ENCODE measurements at places on chromosomes 3 and 15.
A peak's percentile ranks its signal among the peaks of the same experiment; 100 is the strongest.

- DNase-seq, result no peak
Observed at GRCh38 chr3:156761713-156762451, 64.3 kb upstream of the LEKR1 start.

- no peak for DNase-seq
Observed at GRCh38 chr15:79102595-79102994, 12.0 kb upstream of the RASGRF1 start.

DNA sequence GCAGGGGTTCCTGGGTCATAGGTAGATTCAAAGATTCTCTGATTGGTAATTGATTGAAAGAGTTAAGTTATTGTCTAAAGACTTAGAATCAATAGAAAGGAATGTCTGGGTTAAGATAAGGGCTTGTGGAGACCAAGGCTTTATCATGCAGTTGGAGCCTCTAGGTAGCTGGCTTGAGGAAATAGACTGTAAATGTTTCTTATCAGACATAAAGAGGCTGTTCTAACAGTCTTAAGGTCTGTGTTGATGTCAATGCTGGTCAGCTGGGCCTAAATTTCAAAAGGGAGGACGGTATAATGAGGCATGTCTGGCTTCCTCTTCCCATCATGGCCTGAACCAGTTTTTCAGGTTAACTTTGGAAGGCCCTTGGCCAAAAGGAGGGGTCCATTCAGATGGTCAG lies 48.9 kb downstream of the GASK1A start:
- DNase-seq, result no peak

- no peak for DNase-seq
Observed at GRCh38 chr3:190053919-190054672, 66.6 kb downstream of the P3H2 start.

DNA sequence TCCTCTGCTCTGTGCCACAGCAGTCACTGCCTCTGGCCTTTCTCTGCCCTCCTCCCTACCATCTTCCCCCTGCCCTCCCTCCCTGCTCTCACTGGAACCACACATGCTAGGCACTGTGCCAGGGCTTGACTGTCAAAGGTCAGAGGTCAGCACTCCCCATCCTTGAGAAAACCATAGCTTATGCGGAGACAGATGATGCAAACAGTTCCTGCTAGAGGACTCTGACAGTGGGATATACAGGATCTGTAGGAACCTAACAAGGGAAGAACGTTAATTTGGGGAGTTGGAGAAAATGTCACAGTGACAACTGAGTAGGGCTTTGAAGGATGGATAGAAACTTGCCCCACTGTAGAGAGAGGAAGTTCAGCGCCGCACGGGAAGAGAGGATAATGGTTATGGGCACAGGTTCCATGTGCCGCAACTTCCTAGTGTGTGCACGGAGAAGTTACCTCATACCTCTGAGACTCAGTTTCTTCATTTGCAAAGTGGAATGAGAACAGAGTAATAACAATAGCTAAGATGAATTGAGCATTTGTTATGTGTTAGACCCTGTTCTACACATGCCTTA lies 29.3 kb upstream of the XYLB start:
- no peak for DNase-seq

- peak; percentile 48 for DNase-seq
Observed at GRCh38 chr3:55292360-55292759, 194.7 kb downstream of the WNT5A start.

DNA sequence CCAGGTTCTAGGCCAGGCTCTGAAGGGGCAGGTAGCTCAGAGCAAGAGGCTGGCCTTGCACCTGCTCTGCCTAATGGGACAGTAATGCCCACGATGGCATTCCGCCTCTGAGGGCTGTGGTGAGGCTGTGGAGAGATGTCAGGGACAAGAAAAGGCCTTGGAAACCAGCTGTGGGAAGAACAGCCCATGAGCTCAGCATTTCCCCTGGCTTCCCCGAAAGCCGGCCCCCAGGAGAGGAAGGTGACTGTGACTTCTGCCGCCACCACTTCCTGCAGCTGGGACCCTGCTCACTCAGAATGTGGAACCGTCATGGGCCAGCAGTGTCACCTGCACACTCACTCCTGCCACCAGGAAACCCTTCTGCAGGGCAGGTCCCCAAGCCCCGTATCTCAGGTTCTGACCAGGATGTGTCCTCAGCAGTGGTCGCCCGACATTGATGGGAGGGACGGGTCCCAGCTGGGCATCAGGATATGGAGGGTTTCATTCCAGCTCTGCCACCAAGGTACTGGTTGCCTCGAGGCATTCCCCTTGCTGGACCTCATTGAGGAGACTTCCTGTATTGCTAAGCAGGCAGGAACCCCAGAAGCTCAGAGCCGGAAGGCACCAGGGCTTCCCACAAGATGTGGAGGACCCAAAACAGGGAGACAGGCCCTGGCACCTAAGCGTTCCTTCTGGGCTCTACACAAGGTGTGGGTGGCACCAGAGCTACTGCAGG lies 30.7 kb downstream of the SEMA7A start:
- DNase-seq, result no peak

GRCh38 chr3:116423374-116423773 lies 21.9 kb downstream of the LSAMP start:
- DNase-seq, result peak; percentile 77

GRCh38 chr3:115361806-115362205 lies 214.7 kb upstream of the ZBTB20 start:
- no peak for DNase-seq

- no peak for DNase-seq
Observed at GRCh38 chr3:160801386-160802118, 45.5 kb downstream of the PPM1L start.

GRCh38 chr3:190322604-190323245 lies 479 bp upstream of the CLDN1 start:
- no peak for DNase-seq

DNA sequence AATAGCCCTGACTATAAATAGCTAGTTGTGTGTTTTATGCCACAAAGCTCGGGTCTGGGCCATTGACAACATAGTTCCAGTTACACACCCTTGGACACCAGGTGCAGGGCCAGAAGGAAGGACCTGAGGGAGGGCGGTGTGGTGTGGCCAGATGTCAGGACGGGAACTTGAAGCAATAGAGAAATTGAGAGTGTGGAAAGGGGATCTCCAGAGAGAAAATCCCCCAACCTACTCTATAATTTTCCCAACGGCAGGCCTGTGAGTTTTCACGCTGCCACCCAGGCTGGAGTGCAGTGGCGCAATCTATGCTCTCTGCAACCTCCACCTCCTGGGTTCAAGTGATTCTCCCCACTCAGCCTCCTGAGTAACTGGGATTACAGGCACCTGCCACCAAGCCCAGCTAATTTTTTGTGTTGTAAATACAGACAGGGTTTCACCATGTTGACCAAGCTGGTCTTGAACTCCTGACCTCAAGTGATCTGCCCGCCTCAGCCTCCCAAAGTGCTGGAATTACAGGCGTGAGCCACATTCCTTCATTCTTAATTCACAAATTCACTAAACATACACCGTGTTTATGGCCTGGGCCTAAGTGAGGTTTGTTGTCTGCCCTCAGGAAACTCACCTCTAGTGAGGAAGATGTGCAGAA lies 70.8 kb upstream of the KLF13 start:
- no peak for DNase-seq

- peak; percentile 51 for DNase-seq
Observed at GRCh38 chr15:48856942-48857341, 21.0 kb upstream of the EID1 start.

- DNase-seq, result no peak
Observed at GRCh38 chr3:12643724-12644123, 20.2 kb downstream of the RAF1 start.

GRCh38 chr3:18483226-18483625 lies 58.1 kb upstream of the SATB1 start:
- no peak for DNase-seq

GRCh38 chr3:58993547-58993946 lies 56.3 kb downstream of the CFAP20DC start:
- DNase-seq, result no peak

DNA sequence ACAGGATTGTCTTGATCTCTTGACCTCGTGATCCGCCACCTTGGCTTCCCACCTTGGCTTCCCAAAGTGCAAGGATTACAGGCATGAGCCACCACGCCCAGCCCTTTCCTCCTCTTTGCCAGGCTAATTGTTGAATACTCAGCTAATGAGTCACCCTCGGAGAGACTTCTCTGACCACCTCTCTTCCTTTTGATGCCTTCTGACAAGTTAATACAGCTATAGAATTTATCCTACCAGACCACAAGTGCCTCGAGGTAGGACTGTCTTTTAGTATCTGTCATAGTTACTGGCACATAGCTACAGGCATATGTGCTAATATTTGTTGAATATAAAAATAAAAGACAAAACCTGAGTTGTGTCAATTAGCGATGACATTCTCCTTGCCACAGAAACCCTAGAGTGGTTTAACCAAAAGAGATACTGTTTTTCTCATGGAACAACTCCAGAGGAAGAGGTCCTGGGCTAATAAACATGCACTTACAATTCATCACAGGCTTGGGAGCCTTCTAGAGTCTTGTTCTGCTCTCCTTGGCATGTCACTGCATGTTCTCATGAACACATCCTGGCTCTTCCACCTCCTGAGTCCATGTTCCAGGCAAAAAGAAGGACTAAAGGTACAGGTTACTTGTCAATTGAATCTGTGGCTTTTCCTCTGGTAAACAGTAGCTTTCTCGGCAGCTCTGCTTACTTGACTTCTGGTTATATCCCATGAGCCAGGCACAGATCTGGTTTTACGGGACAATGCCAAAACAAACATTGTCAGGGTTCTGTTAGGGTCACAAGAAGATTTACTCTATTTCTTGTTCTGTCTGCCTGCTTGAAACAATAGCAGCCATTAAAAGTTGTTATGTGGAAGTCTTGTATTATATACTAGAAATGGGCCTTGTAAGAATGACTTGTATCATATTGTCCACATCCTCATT lies 332.3 kb downstream of the THSD4 start:
- no peak for DNase-seq

GRCh38 chr3:184381261-184382224 lies 1.7 kb downstream of the CHRD start:
- DNase-seq, result peak; percentile 74

DNA sequence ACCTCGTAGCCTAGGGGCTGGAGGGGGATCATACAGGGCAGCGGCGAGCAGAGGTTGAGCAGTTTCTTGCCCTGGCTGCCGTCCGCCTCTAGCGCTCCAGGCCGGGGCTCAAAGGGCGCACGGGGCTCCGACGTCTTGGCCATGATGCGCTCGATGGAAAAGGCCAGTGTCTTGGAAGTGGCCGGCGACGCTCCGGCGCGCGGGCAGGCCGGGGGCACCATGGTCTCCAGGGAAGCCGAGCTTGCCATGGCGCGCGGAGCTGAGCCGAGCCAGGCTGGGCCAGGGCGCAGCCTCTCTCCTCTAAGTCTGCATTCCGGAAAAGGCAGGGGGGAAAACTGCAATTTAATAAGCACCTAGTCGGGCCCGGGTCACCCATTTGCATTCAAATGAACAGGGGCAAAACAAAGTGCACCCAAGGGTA lies 719 bp downstream of the FEZF2 start:
- DNase-seq, result peak; percentile 62

- DNase-seq, result no peak
Observed at GRCh38 chr15:65068403-65068788, 605 bp upstream of the RASL12 start.

- no peak for DNase-seq
Observed at GRCh38 chr3:39469945-39470344, 2.5 kb downstream of the MOBP start.

DNA sequence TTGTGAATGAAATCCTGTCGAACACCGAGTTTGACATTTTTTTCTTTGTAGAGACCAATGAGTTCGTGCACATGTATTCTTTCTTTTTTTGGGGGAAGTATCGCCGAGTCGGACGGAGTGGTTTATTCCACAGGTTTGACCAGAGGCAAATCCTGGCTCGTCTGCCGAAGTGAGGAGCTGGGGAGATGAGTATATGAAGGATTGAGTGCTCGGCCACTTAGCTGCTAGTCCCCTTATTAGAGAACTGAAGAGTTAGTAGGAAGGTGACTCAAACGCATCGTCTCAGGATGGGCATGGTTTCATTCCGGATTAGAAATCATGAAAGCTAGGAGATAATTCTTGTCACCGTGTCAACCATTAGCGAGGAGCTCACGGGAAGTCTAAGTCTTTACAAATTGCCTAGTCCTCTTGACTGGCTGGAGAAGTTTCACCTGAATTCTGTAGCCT lies 154.7 kb upstream of the GOLIM4 start:
- peak; percentile 29 for DNase-seq

DNA sequence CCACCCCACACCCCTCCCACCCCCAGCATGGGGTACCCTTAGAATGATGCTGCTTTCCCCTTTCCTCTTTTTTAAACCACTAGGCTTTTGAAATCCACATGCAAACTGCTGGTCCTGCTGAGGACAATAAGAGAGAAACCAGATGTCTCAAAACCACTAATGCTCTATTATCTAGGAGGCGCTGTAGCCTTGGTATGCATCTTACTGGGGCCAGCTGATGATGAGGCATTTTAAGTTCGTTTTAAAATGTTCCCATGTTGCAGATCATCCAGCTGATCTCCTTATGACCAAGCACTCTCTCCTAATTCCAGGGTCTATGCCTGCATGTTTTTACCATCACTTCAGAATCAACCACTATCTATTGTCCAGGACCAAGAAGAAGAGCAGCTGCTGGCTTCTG lies 1.3 kb downstream of the NME9 start:
- peak; percentile 33 for DNase-seq

GRCh38 chr15:39542385-39543065 lies 38.4 kb upstream of the THBS1 start:
- DNase-seq, result no peak

Measured in neural progenitor cell (in vitro differentiated cells).